ENCODE measurements at places on chromosomes 7 and 10.

- DNase-seq, result no peak
Measured at GRCh38 chr10:34464591-34464990, 350.5 kb downstream of the PARD3 start.

DNA sequence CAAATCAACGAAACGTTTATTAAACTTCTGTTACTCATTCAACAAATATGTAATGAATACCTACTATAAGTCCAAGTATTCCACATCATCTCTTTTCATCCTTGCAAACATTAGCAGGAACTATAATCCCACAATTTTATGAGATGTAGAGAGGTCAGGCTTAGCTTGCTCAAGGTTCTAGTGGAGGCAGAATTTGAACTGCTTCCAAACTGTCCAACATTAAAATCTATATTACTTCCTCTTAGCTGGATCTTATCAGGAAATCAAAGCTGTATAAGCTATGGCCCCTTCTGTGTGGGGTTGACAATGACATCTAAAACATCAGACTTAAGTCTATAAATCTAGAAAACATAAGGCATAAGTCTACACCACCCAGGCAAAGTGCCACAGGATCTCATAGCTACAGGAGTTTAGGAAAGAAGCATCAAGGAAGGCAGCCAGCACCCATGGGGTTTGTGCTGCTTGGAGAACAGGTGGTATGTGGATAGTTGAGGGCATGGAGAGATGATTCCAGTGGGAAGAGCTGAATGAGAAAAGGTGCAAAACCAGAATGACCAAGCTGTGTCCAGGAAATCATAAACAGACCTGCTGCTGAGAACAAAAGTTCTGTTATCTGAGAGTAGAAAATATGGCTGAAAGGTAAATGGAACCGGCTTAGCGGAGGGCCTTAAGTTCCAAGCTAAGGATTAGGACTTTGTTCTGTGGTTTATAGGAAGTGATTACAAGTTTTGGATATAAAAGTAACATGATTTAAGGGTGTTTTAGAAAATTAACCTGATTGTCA is 34.5 kb downstream of the PAPSS2 start:
- DNase-seq, result no peak

DNA sequence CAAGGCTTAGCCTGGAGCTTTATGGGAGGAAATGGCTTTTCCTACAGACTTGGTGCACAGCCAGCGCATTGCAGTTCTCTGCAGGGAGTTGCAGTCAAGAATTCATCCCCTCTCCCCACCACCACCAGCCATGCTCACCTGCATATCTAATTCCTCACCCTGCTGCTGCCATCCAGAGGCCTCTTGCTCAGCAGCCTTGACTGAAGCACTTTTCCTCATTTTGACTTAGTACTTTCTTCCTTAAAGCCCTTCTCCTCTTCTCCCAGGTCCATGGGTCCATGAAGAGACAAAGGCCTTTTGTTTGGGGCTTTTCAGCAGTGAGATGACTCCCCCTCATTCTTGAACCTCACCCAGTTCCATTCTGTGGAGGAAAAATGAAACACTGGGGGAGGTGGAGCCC is 39.7 kb upstream of the GPR141 start:
- no peak for DNase-seq

DNA sequence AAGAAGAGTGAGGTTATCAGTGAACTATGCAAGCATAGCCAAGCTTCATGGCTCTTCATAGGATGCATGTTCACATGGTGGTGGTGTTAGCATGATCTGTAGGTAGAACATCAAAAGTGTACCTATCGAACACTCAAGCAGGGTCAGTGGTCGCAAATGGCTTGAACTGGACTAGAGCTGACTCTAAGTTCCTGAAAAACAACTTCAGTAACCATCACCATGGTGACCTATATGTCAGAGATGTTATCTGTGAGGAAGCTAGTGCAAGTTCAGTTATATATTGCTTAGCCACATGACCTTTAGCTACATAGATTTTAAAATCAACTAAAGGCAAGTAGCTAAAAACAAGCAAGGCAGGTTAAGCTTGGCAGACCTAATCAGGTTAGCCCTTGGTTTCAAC is 163.1 kb upstream of the AGR3 start:
- DNase-seq, result no peak

DNA sequence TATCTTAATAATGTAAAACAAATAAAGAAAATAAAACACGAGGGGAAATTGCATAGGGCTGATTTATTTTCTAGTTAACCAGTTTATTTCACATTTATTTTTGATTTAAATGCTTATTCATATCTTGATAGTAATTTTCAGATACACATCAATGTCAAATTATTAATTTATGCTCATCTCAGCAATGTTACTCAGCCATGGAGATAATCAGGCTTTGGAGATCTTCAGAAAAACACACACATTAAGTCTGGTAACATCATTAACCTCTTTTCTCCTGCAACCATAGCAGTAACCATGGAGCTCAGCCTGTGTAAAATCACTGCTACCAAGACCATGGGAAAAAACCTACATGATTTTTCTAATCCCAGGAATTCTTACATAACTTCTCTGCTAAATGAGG is 31.9 kb upstream of the TBX20 start:
- DNase-seq, result no peak

GRCh38 chr7:105448181-105448580 is 59.5 kb upstream of the SRPK2 start:
- DNase-seq, result no peak

DNA sequence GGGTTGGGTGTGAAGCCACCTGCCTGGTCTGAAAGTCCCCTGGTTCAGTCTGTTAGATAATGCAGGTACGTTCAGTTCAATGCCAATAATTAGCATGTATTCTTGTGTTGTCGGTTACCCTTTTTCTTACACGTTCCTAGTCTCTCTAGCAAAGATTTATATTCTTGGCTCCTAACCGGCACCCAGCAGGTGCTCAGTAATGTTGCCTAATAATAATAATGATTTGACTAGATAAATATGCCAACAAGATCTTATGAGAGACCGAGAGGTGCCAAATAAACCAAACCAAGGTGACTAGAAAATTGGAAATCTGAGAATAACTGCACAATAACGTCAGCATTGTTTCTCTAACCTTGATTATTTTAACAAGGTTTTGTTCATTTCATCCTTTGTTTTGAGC is 1.1 kb upstream of the SMIM30 start:
- no peak for DNase-seq

GRCh38 chr10:28593811-28594210 is 60.9 kb downstream of the WAC start:
- DNase-seq, result no peak

- no peak for DNase-seq
Measured at GRCh38 chr10:7035126-7035761, 375.6 kb downstream of the SFMBT2 start.

DNA sequence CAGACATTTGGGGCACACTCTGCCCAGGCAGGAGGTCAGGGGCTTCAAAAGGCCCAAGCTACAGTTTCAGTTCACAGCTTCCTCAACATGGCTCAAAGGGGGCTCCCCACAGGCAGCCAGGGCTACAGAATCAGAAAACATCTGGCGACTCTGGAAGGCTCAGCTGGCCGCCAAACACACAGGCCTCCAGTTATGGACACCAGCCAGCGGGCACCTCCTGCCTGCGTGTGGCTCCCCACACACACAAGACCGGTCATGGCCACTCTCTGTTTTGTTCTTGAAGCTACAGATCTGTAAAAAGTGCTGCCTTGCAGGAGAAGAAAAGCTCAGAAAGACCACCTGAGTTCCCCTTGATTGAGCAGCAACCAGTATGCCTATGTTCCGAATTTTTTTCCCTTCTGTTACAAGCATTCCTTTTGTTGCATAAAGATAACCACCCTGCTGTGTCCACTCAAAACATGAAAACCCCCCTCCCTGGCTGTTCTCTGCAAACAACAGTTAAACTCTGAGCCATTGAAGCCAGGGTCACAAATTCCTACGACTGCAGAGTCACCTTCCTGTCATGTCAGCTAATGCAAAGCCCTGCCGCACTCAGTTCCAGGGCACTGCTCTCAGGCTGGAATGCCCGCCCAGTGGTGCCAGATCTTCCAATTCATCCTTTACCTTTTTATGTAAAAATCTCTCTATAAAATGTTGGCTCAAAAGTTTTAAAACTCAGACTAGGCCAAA is 33.6 kb downstream of the VSTM4 start:
- no peak for DNase-seq

DNA sequence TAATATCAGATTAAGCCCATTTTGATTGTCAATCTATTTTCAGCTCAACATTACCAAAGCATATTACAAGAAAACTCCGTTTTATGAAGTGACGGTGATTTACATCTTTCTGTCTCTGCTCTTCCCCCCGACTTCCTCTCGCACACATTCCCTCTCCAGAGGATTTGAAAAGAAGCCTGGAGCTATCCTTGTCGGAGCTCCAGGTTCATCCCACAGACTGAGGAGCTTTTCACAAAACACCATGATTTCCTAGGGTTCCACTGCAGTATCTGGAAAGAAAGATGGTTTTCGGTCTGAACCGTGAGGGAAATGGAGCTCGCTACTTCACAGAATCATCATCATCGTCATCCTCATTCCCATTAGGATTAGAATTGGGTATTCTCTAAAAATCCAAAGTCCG is 655.5 kb upstream of the MGMT start:
- DNase-seq, result no peak

GRCh38 chr7:144834641-144835144 is 1.2 kb downstream of the TPK1 start:
- DNase-seq, result no peak

DNA sequence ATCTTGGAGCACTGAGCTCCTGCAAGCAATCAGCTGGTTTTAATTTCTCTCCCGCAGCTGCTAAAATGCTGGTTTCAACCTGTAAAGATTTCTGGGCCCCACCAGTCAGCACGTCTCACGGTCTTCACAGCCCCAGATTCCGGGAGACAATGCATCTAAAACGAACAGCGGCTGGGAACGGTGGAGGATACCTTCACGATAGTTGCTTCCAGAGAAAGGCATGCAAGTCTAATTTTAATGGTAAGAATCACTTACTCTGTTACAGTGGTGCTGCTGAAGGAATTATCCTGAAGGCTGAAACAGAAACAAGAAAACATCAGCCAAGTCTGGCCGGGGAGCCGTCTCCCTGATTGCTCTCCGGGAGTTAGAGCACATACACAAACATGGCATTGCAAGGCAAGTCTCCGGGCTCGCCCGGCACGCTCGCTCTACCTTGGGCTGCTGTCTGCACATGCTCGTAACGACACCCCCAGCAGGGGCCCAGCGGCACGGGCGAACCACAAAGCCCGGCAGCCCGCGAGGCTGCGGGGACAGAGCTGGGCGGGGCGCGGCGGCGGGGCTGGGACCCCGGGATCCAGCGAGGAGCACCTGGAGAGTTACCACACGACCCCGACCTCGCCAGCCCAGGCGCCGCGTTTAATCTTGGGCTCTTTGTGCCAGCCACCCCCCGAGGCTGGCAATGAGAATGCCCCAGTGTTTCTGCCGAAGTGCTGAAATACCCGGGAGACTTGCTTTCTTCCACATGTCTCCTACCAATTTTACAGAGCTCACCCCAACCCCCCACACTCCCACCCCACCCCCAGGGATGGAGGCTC is at the start of gene FAM13C:
Gene FAM13C, minus strand, starts transcription at position 406 of the 815 bp plus-strand sequence. Its CDS starts 89 bp downstream, at position 317.
- DNase-seq, result peak; percentile 79

- no peak for DNase-seq
Measured at GRCh38 chr7:50793120-50793946, 10.6 kb upstream of the GRB10 start.

Data from ascending aorta (tissue), 2 donors.